ENCODE measurements at places on chromosomes 3 and 15. TPM values are rescaled to one million over a fixed set of nuclear protein-coding genes. Genes with fewer than 3 reads are reported as not detected.

DNA sequence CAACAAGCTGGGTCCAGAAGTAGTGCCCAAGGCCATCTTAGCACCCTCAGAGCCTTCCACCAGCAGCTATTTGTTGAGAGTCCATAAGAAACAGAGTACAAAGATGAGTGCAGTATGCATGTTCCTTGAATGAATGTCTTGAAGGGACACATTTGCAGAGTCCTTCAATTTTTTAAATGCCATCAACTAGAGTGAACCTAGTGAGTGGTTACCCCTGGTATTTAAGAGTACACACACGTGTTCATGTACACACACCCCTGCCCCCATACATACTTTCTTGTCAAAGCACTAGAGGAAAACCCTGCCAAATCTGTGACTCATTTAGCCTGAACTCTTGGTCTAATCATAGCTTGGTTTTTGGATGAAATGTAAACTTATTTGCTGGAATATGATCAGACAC is 84.5 kb upstream of the GALNT15 start:
- no peaks in the 10 kb centered on the region for H3K36me3 ChIP-seq
- H3K4me3 ChIP-seq, result no peak overlapping the region
- no peaks in the 10 kb centered on the region for H3K27me3 ChIP-seq
- H3K4me1 ChIP-seq, result peaks cover 37% of the 10 kb centered on the region

GRCh38 chr15:69474846-69475455 is 22.3 kb downstream of the RPLP1 start:
- H3K27me3 ChIP-seq, result no peaks in the 10 kb centered on the region
- H3K36me3 ChIP-seq, result no peaks in the 10 kb centered on the region
- no peak overlapping the region for H3K4me3 ChIP-seq
- H3K4me1 ChIP-seq, result no peaks in the 10 kb centered on the region
- DNase-seq, result no peak

DNA sequence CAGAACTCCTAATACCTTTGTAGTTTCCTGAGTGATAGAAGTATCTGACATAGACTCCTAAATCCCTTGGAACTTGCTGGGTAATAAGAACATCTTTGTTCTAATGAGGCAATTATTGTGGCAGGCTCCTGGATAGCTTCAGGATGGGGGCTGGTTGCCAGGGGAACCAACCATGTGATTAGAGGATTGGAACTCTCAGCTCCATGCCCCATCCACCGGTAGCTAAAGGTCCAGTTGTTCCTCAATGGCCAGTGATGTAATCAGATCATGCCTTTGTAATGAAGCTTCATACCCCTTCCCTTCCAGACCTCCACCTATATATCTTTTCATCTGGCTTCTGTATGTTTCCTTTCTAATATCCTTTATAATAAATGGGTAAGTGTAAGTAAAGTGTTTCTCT is 221.2 kb upstream of the ALCAM start:
- H3K27ac ChIP-seq, result no peak overlapping the region
- no peaks in the 10 kb centered on the region for H3K36me3 ChIP-seq
- DNase-seq, result no peak
- no peak overlapping the region for H3K4me3 ChIP-seq
- no peaks in the 10 kb centered on the region for H3K4me1 ChIP-seq

- no peak overlapping the region for H3K27ac ChIP-seq
- DNase-seq, result no peak
- no peaks in the 10 kb centered on the region for H3K27me3 ChIP-seq
- no peaks in the 10 kb centered on the region for H3K4me1 ChIP-seq
- no peaks in the 10 kb centered on the region for H3K36me3 ChIP-seq
These were observed 31.4 kb downstream of the GTF2E1 start for GRCh38 chr3:120773932-120774331.

GRCh38 chr3:155744010-155744625 is 753 bp downstream of the PLCH1 start:
- H3K27ac ChIP-seq, result peak overlapping the region; percentile 15
- peaks cover 5% of the 10 kb centered on the region for H3K4me1 ChIP-seq
- peak overlapping the region; percentile 69 for H3K4me3 ChIP-seq
- H3K27me3 ChIP-seq, result no peaks in the 10 kb centered on the region

Gene C15orf39
- total RNA-seq, result 17.2 TPM

Gene C3orf49
- total RNA-seq, result not detected
